ENCODE measurements at places on chromosomes 2 and 18.

- no peak for DNase-seq
Observed at GRCh38 chr2:238277695-238278094, 10.7 kb downstream of the PER2 start.

- DNase-seq, result peak; percentile 78
Observed at GRCh38 chr2:63692002-63692606, 103.3 kb downstream of the MDH1 start.

DNA sequence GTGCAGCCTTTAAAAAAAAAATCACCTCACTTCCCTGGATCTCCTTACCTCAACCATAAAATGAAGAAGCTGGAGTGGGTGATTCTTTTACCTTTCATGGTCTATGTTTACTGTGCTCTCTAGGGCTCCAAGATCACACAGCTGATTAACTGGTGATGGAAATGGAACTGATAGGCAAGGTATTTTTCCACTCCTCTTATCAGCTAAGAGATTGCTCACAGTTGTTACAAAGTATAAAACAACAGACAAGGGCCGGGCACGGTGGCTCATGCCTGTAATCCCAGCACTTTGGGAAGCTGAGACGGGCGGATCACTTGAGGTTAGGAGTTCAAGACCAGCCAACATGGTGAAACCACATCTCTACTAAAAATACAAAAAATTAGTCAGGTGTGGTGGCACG lies 14.5 kb downstream of the RPS27A start:
- DNase-seq, result no peak

- no peak for DNase-seq
Observed at GRCh38 chr18:44887227-44887631, 206.5 kb downstream of the SETBP1 start.

DNA sequence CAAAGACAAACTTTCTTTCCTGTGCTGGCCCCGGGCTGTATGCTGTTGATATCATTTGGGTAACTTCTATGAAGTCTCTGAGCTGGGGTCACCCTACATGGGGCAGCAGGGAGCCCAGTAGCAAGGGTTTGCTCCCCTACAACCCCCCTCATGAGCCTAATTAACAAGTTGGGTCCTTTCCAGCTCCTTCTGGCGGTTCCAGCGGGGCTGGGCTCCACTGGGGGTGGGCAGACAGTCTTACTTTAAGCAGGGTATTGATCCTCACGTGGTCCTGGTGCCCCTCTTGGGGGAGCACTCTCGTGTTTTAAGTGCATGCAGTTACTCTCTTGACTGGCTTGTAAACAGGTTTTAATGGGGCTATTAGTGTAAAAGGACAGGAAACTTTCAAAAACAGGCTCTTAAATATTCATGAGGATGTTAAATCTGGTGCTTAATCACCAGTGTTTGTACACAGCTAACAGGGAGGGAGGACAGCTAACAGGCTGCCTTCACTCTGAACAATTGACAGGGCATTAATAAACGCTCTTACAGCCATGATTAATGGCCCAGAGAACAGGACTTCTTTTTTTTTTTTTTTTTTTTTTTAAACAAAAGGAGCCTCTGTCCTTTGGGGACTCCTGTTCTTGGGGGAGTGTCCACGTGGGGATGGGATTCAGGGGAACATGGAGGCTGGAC lies 36.6 kb upstream of the SKOR2 start:
- DNase-seq, result no peak

DNA sequence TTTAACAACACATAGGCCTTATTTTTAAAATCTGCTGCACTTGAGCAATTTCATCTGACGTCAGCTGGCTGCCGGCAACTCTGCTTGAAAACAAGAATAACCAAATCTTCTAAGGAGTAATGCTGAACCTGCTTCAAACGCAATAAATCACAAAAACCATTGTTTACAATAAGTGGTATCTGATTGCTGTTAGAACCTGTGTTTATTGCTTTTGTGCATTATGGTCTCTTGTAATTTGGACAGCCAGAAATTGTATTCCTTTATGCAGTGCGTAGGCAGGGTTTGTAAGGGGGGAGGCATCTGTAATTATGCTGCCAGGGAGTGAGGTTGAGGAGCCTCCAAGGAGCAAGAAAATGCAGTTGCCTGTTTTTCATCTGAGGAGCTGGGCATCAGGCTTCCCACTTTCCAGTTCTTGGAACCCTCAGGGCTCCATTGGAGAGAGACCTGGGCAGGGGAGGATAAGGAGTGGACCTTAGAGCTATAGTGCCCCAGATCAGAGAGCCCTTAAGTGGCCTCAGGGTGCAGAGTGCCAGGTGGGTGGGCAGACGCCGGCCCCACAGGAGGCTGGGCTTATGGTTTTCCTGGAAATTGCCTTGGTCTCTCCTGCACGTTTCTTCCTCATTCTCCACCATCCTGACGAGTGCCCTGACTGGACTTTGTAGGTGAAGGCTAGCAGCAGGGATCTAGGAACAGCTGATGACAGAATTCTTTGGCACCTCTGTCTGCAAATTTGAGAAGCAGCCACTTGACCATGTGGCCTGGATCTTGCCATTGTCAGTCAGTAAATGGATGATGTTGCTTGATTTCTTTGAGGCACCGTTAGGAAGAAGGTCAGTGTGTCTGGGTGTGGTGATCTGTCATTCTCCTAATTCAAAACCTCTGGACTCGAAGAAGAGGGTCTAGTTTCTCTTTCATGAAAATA lies 129.2 kb downstream of the KLHL29 start:
- no peak for DNase-seq

GRCh38 chr18:56128153-56128791 lies 510.1 kb downstream of the TXNL1 start:
- no peak for DNase-seq

- no peak for DNase-seq
Observed at GRCh38 chr2:85914922-85915321, 26.1 kb upstream of the ST3GAL5 start.

DNA sequence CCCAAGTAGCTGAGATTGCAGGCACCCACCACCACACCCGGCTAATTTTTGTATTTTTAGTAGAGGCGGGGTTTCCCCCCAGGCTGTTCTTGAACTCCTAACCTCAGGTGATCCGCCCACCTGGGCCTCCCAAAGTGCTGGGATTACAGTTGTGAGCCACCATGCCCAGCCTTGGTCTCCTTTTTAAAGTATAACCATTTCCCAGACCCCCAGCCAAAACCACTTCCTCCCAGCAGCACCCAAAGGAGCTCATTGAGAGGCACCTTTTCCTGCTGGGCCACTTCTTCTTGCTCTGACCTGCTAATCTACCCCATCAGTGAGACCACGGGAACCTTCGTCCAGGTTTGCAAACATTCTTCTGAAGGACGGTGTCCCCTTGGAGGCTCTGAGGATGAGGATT lies 69.9 kb downstream of the INPP5D start:
- no peak for DNase-seq

GRCh38 chr2:48626047-48626446 lies 8.4 kb downstream of the GTF2A1L start:
- no peak for DNase-seq

GRCh38 chr2:188204824-188205223 lies 86.8 kb upstream of the GULP1 start:
- DNase-seq, result no peak

- no peak for DNase-seq
Observed at GRCh38 chr2:233247744-233248143, 3.7 kb upstream of the ATG16L1 start.

DNA sequence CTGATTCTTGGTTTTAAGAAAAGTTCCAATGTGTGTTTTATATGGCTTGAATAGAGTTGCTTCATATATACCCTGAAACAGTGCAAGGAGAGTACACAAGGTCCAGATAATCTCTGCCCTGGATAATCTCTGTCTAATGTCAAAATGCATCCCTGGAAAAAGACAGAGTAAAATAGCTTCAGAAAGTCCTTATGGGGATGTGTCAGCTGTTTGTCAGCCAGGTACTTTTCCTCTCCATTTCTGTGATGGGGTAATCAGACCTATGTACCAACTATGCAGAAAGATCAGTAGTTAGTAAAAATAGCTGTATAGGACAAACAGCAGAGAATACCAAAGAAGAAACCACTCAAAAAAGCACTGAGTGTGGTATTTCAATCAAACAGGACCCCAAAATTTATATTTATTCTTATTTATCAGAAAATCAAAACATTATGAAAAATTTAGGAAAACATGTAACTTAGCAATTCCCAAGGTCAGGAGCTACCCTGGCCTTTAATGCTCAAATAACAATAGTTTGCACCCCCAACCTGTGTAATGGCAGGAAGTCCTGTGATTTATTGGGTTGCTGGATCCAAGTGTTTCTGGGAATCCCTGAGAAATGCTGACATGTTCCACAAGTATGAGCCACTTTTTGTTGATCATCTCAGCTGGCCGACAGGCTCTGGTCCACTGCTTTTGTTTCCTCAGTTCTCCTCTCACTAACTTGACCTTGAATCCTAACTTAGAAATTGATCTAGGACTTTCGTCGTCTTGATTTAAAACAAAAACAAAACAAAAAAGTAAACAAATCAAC lies 69.6 kb downstream of the MDH1 start:
- DNase-seq, result no peak

DNA sequence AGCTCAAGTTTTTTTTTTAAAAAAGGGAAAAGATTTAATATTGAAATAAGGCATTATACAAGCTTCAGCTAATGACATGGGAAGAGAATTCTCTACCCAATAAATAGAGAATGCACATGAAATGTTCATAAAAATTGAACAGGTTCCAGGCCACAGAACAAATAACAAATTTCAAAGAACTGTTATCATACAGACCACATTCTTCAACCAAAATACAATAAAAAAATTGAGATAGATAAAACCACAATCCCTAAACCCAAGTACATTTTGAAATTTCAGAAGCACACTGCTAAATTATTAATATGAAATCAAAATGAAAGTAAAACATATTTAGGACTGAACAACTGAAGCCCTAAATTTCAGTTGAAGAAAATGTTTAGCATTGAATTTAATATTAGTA lies 89.6 kb downstream of the BCL2 start:
- DNase-seq, result no peak

GRCh38 chr2:181632733-181633401 lies 24.0 kb downstream of the CERKL start:
- no peak for DNase-seq

GRCh38 chr18:76376668-76377358 lies 118.2 kb downstream of the ZNF516 start:
- no peak for DNase-seq

DNA sequence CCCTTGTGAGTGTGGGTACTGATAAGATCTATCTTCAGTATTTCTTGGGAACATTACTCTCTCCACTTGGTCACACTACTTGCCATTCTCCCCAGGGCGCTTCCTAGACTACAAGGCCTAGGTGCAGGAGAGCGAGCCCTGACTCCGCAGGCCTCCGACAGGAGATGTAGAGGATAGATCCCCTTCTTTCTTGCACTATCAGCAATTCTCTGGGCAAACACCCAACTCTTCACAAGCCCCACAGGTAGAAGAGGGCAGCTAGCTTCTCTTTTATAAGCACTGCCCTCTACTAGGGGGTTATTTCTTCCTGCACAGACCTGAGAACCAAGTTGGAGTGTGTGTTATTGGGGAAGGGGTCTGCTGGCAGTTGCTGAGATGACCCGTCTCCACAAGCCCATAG lies 10.7 kb upstream of the RMDN2 start:
- DNase-seq, result no peak

GRCh38 chr18:47346016-47346415 lies 94.6 kb upstream of the SKOR2 start:
- no peak for DNase-seq

DNA sequence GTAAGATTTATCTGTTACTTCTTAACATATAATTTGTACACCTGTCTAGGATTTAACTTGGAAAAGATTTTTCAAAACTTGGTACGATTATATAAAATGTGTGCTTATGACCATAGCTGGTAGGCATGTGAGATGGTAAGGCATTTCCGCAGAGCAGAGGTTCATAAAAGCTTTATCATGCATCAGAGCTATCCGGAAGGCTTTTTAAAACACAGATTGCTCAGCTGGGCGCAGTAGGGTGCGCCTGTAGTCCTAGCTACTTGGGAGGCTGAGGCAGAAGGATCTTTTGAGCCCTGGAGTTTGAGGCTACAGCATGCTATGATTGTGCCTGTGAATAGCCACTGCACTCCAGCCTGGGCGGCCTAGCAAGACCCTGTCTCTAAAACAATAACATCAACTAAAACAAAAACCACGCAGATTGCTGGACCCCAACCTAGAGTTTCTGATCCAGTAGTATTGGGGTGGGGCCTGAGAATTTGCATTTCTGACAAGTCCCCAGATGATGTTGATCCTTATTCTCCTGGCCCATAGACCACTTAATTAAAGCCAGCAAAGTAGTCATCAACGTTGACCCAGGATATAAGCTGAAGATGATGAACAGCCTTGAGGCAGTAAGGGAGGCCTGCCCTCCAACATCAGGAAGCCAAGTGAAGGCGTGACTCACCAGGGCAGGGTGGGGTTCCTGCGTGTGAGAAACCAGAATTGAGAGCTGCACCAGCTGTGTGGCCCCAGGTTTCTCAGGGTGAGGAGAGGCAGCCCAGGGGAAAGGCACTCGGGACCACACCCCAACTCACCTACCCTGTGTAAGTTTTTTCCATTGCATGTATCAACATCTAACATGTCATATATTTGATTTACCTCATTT lies 21.6 kb upstream of the SLC20A1 start:
- DNase-seq, result no peak

GRCh38 chr2:96891591-96892333 lies 21.9 kb upstream of the SEMA4C start:
- no peak for DNase-seq

DNA sequence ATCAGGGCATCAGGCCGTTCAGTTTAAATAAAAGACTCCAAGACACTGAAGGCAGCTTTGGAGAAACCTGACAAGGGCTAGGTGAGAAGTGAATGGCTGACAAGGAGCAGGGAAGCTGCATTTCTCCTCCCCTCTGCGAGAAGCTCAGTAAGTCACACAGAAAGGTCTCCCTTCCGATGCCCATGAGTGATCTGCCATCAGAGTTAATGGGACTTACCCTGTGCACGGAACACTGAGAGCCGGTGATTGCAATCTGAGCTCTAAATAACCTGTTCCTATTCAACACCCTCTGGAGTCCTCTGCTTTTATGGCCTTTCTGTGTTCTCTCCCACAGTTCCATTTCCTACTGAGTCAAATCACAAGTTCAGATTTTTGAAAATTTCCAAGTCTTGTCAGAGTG lies 322.2 kb upstream of the MYT1L start:
- DNase-seq, result no peak

GRCh38 chr18:61972389-61973264 lies 79.8 kb upstream of the RNF152 start:
- peak; percentile 79 for DNase-seq

- no peak for DNase-seq
Observed at GRCh38 chr2:73593680-73594079, 48.5 kb downstream of the NAT8 start.

GRCh38 chr2:178008636-178009289 lies 63.8 kb downstream of the PDE11A start:
- DNase-seq, result no peak

DNA sequence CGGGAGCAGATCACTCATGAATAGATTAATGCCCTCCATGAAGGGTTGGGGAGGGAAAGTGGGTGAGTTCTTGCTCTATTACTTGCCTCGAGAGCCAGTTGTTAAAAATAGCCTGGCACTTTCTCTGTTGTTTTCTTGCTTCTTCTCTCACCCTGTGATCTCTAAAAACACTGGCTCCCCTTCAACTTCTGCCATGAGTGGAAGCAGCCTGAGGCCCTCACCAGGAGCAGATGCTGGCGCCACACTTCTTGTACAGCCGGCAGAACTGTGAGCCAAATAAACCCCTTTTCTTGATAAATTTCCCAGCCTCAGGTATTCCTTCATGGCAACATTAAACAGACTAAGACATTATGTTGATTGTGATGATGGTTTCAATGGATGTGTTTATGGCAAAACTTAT lies 307.0 kb downstream of the PIEZO2 start:
- no peak for DNase-seq

Measured in KBM-7 (cell line).